Smooth muscle cell of bladder (primary cell): ENCODE measurements at places on chromosomes 16 and 17. TPM values are rescaled to one million over a fixed set of nuclear protein-coding genes. Genes with fewer than 3 reads are reported as not detected.

The ORC6 gene
- total RNA-seq: 1.1 and 1.3 TPM in 2 replicates

The ABI3 gene
- total RNA-seq: 0.09 and 0.14 TPM in 2 replicates

The CCDC40 gene
- total RNA-seq: 4.4 and 4.5 TPM in 2 replicates

The SLC13A2 gene
- not detected in 2 replicates for total RNA-seq

The FADS6 gene
- total RNA-seq: not detected in 2 replicates

The ZNF205 gene
- 11.8 and 12.8 TPM in 2 replicates for total RNA-seq

The BCL6B gene
- total RNA-seq: 0.83 TPM in 1 of 2 replicates, not detected in the other

The PHOSPHO1 gene
- total RNA-seq: 0.46 and 0.71 TPM in 2 replicates
